ENCODE measurements at places on chromosomes 16 and 17. TPM values are rescaled to one million over a fixed set of nuclear protein-coding genes. Genes with fewer than 3 reads are reported as not detected.

Gene RUNDC3A
- total RNA-seq: not detected

Gene IST1
- total RNA-seq: 497 TPM

Gene CCDC40
- total RNA-seq: 3.8 TPM

DNA sequence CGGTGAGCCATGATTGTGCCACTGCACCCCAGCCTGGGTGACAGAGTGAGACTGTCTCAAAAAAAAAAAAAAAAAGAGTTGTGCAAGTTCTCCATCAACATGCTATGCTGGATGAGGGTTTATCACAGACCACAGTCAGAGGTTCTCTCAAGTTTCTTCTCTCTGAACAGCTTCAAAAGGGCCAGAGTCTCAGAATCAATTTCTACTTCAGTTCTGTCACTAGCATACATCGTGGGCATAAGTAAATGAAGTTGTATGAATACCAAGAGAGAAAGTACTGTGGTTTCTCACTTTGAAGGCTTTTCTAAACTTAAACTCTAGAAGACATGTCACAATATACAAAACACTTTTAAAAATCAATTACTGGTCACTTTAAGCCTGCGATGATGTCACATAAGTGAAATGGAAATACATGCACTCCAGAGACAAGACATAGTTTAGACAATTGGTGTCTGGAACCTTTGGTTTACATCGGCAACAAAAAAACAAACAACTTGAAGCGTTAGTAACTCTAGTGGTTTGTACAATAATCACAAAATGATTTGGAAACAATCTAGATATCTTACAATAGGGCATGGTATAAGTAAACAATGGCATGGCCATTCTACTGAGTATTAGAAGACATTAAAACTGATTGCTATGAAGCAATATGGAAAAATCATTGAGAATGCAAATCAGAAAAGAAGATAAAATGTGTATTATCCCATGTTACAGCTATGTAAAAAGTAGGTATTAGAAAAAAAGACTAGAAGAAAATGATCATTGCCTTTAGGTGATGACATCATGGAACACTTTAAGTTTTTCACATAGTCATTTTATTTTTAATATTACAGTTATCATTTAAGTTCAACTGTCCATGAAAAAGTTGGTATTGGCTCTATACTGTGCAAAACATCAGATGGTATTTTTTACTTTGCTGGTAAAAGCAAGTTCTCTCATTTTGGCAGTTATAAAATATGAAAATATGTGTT is 232.3 kb downstream of the ZFHX3 start:
- DNase-seq: no peak

DNA sequence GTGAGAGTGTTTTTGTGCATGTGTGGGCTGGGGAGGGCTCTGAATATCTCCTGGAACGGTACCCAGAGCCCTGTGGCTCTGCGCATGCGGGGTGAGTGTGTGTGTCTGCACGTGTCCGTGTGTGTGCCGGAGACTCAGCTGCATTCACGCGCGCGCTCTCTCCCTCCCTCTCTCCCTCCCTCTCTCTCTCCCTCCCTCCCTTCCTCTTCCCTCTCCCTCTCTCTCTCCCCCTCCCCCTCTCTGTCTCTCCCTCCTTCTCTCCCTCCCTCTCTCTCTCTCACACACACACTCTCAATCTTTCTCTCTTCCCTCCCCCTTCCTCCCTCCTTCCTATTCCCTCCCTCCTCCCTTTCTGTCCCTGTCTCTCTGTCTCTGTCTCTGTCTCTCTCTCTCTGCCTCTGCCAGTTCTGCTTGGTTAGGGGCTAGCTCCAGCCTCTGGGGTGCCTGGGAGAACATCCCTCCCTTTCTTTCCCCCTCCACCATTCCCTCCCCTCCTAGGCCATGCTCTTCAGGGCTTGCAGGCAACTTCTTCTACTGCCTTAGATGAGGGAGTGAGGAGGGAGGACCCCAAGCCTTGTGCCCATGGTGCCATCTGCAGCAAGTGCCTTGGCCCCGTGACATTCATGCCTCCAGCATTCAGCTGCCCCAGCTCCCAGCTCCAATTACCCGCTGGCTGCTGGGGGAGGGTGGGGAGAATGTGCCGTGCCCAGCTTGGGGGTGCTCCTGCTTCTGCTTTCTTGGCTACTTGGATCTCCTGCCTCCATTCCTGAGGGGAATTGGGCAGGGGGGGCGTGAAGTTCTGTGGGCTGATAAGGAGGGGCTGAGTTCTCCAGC is 6.4 kb downstream of the THRA start:
- DNase-seq: no peak

DNA sequence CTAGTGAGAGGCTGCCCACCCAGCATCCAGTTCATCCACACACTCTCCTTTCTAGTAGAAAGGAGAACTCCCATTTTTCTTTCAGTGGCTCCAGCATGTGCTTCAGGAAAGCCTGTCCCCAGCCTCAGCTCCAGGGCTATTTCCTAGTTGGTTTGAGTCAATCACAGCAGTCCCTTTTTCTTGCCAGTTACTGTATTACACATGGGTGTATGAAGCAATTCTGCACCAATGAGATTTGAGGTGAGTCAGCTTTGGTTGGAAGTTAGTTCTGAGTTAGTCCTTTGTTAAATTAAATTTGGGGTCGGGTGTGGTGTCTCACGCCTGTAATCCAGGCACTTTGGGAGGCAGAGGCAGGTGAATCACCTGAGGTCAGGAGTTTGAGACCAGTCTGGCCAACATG is 24.8 kb downstream of the RAD51D start:
- peak; percentile 14 for DNase-seq

- DNase-seq: no peak
Observed at GRCh38 chr16:53841884-53842283, 137.9 kb downstream of the FTO start.

- DNase-seq: no peak
Observed at GRCh38 chr17:75155191-75155601, 884 bp upstream of the JPT1 start.

- DNase-seq: no peak
Observed at GRCh38 chr16:28009586-28010373, 53.7 kb downstream of the GSG1L start.

DNA sequence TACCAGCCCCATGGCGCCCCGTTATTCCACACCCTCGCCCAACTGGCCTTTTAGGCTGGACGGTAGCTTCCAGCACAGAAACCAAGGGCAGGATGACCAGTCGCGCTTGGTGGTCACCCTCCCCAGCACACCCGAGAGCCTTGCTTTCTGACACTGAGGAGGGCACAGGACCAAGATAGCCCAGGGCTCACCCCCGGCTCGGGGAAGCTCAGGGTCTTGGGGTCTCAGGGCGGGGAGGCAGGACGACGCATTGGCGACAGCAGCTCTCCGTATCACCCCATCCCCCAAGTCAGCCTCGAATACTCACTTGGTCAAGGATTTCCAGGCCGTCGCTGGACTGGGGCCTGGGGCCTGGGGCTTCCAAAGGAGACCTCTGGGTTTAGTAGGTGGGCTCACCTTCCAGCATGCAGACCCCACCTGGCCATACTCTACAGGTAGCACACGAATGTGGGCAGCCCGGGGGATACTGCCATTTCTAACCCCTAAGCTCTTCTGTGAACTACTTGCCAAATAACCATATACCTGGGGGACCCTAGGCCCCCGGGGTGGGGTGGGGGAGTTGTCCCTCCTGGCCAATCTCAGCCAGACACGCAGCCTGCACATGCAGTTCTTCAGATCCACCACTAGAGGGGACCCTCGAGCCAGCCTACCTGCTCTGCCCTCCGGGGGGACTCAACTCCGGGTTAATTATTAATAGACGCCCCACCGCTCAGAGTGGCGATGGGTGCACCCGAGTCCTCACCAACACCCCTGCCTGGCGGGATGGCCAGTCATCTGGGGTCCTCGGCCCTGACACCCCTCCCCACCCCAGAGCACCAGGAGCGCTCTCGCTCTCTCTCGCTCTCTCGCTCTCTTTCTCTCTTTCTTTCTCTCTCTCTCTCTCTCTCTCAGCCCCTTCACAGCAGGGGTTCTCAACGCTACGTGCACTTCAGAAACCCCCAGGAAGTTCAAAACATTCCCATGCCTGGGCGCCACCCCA is 30.0 kb downstream of the TBC1D16 start:
- DNase-seq: peak; percentile 81

GRCh38 chr17:59498530-59499307 is 66.7 kb upstream of the DHX40 start:
- peak; percentile 33 for DNase-seq

- no peak for DNase-seq
Observed at GRCh38 chr16:50155925-50156324, 2.8 kb downstream of the TENT4B start.

DNA sequence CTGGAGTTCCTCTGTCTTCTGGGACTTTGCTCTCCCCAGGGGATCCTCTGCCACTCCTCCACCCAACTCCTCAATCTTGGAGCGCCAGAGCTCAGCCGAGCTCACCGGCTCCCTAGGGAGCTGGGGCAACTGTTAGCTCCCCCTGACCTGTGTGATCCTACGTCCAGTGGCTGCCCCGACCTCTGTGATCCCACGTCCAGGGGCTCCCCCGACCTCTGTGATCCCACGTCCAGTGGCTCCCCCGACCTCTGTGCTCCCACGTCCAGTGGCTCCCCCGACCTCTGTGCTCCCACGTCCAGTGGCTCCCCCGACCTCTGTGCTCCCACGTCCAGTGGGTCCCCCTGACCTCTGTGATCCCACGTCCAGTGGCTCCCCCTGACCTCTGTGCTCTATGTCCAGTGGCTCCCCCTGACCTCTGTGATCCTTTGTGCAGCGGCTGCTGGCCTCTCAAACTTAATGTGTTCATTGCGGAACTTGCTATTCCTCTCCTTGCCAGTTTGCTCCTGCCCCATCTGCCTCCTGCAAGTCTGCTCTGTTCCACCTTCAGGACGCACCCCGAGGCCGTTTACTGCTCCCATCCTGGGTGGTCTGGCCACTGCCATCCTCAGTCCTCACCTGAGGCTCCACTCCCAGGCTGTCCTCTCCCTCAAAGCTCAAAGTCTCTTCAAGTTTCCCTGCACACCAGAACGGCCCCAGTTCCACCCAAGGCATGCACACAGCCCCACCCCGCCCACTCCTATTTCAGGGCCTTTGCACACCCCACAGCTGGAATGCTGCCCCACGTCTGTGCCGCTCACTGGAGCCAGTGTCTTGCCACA is 2.8 kb downstream of the VPS9D1 start:
- DNase-seq: no peak

Data from HepG2 (cell line).